ENCODE measurements at places on chromosomes 6 and 20.
A peak's percentile ranks its signal among the peaks of the same experiment; 100 is the strongest.

- no peak for DNase-seq
These were observed 253.3 kb upstream of the JAG1 start for GRCh38 chr20:10927011-10927583.

DNA sequence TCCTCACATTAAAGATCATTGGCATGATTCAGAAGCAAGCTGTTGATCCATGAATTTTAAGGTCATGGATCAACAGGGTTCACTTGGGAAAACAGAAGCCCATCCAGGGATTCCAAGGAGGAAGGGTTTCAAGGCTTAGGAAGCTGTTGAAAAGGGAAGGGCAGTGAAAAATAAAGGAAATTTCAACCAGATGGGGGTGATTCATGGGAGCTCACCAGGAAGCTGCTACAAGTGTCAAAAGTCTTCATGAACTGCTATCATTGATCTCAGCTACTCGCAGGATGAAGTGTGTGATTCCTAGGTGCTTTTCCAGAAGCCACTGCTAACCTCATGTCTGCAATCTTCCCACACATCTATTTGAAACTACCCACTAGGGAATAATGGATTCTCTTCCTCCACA is 26.2 kb downstream of the ADTRP start:
- no peak for DNase-seq

DNA sequence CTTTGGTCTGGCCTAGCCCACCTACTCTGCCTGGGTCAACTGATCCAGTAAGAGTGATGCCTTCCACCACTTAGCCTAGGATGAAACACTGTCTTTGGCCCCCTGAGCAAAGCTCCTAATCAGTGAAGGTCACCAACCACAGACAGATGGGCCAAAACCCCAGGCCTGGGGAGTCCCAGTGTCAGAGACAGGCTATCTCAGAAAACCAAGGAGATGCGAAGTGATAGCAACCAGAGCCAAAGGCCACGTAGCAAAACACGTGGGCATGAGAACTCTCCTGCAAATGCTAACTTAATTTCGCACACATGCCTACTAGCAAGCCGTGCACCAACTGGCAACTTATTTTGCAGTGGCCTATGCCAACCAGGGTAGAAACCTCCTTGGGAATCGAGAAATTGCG is 29.1 kb downstream of the AGPAT4 start:
- no peak for DNase-seq

DNA sequence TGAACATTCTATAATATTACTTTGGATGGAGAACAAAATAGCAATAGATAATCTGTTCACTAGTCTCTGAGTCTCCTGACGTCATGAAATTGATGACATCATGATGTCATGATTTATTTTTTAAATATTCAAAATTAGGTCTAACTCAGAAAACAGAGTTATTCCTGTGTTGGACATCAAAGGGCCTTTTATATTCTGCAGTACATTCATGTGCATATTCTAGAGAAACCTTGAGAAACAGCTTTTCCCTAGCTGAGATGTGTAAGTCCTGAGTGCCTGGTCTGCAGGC is 53.3 kb downstream of the MYB start:
- DNase-seq: no peak

DNA sequence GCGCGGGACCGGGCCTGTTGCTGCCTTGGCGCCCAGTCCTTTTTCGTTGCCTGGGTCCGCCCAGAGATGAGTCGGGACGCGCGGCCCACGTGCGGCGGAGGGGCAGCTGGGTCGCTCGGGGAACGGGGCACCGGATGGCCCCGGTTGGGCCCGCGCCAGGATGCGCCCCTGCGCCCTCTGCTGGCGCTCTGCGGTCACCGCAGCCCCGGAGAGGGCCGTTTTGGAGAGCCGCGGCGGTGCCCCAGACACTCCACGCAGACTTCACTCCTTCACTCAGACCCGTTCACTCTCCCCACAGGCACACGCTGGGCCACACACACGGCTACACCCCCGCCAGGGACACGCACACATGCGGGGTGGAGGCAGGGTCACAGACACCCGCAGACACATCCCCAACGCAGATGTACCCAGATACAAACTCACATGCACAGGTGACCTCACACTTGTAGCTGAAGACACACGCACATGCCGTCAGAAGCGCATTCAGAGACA is 38.8 kb downstream of the SRC start:
- DNase-seq: peak; percentile 70

- no peak for DNase-seq
These were observed 205.0 kb downstream of the KCNQ5 start for GRCh38 chr6:72826744-72827438.

- no peak for DNase-seq
These were observed 2.6 kb downstream of the DSE start for GRCh38 chr6:116373300-116373699.

DNA sequence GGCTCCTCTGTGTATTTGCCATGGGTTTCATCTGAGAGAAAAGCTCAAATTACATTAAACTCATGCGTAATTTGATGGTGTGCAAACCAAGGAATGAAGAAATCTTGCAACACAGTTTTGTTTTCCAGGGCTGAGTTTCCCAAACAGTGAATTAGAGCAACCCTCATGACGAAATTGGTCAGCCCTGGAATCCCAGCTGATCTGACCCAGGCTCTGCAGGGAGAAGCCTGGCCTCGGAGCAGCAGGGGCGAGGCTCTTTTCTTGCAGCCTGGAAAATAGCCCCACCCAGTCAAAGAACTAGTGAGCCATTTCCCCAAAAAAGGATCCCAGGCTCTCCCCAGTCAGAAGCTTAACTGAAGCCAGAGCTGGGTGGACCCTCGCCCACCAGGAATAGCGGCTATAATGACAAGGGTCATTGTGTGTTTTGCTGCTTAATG is 107.3 kb upstream of the SNX9 start:
- DNase-seq: no peak

DNA sequence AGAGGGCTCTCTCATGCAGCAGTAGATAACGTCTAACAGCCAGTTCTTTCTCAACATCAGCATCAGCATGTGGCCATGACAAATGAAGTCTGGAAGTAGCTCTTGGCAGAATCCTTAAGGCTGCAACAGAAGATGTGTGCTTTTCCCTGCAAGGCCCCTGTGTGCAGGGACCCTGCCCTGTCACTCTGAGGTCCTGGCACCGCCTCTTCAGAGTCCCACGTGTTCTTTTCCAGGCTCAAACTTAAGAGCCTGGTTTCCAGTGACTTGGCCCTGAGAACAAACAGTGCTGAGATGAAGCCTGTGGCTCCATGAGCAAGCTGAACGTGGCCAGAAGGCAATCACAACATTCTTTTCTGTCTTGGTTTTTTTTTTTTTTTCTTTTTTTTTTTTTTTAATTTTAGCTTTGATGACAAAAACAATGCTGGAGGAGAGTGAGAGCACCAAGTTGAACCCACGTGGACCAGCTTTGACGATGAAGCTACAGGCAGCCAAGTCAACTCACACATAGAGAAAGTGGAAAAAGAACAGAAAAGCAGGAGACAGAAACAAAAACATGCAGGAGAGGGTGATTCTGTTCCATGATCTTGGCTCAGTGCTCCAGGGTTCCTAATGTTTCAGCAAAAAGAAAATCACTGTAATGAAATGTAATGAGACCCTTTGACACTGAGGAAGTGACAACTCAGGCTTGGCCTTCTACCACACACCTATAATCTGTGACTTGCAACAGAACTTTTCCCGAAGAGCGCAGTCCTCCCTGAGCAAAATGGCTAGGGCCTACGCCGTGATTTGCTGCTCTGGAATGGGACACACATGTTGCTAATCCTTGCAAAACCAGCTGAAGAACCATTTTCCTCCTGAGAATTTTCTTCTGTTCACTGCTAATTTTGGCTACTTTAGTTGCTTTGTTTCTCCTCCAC is 86.1 kb downstream of the FOXC1 start:
- no peak for DNase-seq

- no peak for DNase-seq
These were observed 91.5 kb upstream of the SASH1 start for GRCh38 chr6:148250975-148251685.

- DNase-seq: no peak
These were observed 87.0 kb downstream of the TBC1D7 start for GRCh38 chr6:13241364-13241763.

DNA sequence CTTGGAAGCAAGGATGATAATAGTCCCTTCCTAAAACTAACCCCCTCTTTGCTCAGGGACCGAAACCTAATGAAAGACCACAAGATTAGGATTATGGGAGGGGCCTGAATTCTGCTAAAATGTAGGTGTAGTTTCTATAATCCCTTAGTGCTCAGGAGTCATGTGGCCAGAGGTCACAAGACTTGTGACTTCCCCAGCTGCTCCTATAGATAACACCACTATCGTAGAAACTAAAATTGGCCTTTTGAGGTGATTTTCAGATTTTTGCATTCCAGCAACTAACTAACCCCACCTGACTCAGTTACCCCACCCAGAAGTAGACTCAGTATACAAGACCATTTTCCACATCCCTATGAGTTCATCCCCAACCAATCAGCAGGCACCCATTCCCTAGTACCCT is 42.1 kb downstream of the MDN1 start:
- DNase-seq: no peak

- DNase-seq: no peak
These were observed 116.3 kb upstream of the SCGN start for GRCh38 chr6:25535632-25536225.

- no peak for DNase-seq
These were observed 145.8 kb downstream of the PLCB4 start for GRCh38 chr20:9214685-9215084.

- DNase-seq: no peak
These were observed 306.7 kb downstream of the CDH4 start for GRCh38 chr20:61558726-61559125.

DNA sequence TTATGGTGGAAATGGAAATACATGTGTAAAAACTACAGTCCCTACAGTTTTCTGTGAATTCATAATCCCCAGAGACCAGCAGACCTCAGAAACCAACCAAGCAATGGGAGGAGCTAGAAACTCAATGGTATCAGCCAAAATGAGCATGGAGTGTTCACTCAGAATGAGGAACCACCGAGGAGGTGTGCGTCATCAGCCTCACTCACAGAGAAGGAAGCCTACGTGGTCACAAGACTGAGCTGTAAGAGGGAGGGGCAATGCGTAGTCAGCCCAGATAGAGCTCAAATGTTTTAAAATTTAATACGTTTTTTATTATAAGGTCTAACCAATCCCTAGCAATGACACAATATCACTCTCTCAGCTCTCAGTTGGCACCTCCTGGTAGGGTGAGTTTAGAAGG is 17.4 kb downstream of the MYLK4 start:
- no peak for DNase-seq

DNA sequence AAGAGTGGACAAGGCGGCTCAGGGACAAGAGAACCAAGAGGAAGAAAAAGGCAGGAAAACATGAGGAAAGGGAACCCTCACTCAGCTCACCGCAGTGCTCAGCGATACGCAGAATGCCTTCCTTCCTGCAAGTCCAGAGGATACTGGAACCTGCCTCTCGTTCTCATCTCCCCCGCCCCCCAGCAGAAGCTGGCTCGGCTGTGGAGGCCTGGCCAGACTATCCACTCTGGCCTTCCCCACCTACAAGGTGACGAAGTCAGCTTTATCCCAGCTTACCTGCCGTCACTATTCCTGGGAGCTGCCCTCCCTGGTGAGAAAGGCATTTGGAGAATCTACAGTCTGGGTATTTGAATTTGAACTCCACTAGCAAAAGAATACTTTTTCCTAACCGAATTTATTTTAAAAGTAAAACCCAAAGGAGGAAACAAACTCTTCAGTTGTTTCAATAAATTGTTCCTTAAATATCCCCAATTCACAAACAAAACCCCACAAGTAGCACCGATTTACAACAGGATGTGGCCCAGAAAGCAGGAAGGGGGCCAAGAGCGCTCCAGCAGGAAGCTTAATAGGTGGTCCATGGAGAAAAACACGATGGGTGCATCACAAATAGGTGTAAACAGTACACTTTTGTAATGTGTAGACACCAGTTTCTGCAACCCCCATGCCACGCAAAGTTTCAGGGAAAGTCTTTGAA is 2.1 kb upstream of the DIDO1 start:
- no peak for DNase-seq

GRCh38 chr6:38350220-38350619 is 289.5 kb downstream of the BTBD9 start:
- DNase-seq: no peak

- DNase-seq: no peak
These were observed 14.8 kb upstream of the CEP162 start for GRCh38 chr6:84242265-84242664.

GRCh38 chr6:131811500-131811899 is 3.7 kb downstream of the ENPP1 start:
- DNase-seq: no peak

GRCh38 chr6:106874481-106874880 is 100.0 kb downstream of the CD24 start:
- no peak for DNase-seq

GRCh38 chr6:80463197-80463596 is 356.7 kb downstream of the BCKDHB start:
- no peak for DNase-seq

- no peak for DNase-seq
These were observed 5.5 kb downstream of the MANBAL start for GRCh38 chr20:37295001-37295400.
